ENCODE measurements at places on chromosomes 5 and 9.

DNA sequence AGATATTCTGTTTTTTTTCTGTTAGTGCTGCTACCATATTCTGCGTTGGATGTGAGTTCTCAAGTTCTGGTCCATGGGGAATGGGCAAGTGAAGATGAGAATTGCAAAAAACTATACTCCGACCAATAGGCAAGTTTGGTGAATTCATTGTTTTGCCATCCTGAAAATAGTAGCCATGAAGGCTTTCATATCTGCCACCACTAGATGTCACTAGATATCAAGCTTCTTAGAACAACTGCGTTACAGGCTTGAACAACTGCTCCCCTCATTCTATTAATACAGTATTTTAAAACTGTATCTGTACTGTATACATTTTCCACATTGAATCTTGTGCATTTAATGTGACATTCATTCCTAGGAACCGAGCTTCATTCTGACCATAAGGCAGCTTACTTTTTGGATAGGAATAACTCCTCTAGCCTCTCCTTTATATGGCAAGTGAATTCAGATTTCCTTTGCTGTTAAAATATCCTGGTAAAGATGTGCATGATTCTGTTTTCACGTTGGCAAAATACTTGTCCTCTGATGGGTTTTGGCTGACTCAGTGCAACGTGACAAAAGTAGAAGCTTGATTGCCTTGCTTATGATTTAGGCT lies 163.6 kb downstream of the SREK1 start:
- peak; percentile 88 for DNase-seq

GRCh38 chr5:33892620-33893137 lies 889 bp upstream of the ADAMTS12 start:
- DNase-seq = no peak

GRCh38 chr9:101673642-101674041 lies 64.8 kb downstream of the GRIN3A start:
- peak; percentile 56 for DNase-seq

DNA sequence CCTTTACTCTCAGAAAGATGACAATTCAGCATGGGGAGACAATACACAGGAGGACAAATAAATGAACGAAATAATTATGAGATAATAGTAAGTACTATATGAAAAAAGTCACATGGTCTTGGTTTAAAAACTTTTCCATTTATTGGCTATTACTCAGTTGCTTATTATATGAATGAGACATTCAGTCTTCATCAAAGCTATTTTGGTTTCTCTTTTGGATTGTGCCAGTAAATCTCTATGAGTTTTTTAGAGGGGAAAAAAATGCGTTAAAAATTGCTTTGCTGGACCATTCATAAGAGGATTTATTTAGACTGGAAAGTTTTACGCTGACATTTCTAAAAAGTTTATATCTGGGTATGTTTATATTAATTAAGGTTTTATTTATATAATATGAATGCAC lies 137.7 kb downstream of the AOPEP start:
- no peak for DNase-seq

- DNase-seq = no peak
These were observed 25.4 kb downstream of the GPR21 start for GRCh38 chr9:123058834-123059233.

DNA sequence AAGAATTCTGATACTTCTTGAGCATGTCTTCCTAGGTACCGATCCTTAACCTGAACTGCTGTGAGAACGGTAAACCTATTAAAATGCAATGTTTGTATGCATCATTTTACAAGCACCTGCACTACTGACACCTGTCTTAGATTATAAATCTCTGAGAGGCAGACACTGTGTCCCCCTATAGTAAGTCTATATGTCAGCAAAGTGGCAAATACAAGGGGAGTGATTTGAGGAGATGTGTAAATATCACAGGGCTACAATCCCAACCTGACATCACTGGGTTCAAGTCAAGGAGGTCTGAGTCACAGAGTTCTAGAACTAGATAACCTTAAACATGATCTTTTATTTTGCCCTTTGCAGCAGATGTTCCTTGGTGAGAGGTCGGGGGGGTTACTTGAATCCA lies 64.1 kb downstream of the ANKH start:
- no peak for DNase-seq

GRCh38 chr9:127916720-127917581 lies at the start of gene ST6GALNAC4:
TSS of gene ST6GALNAC4 (minus strand) at chr9:127917041. CDS start at chr9:127916419, 622 bp downstream.
- peak; percentile 94 for DNase-seq

GRCh38 chr9:120910643-120911042 lies 16.0 kb downstream of the TRAF1 start:
- no peak for DNase-seq

DNA sequence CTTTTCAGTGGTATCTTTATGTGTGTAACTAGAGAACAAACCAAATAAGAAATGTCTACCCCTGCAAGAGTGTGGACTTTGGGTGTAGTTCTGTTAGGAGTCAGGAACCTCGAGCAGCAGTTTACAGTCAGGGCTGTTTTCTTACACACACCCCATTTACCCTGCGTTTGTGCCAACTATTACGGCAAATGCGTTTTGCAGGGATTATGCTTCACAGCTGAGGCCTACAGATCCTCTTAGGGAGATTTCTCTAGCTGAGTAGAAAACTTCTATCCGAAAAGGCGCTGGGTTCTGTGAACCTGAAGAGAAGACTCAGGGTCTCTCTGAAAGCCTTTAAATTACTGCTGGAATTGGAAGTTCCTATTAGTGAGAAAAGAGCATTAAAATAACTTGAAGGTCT lies 51.4 kb downstream of the ACER2 start:
- no peak for DNase-seq

GRCh38 chr9:15942831-15943424 lies 390.1 kb downstream of the CCDC171 start:
- no peak for DNase-seq

DNA sequence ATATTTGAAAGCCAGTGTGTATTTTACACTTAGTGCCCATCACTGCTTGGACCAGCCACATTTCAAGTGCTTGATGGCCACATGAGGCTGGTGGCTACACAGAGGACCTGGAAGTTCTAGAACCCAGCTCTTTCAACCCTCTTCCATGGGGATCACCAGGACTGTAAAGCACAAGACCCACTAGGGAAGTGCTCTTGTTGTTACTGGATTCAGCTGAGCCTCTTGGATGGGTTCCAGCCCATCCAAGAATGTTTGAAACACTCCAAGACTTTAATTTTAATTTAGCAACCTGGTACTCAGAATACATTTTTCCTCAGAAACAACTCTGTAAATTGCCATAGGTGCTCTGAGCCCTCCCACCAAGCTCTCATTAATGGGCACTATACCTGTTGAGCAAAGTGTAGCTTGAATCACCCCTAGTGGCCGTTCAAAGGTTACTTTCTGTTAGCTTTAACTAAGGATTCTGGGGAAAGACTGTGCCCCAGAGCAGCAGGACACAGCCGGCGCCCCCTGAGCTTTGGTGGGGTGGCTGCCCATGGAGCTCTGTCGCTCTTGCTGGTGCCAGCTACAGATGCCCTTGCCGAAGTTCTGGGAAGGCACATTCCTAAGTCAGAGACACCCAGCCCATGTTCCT lies 212.4 kb downstream of the HSD17B3 start:
- DNase-seq = peak; percentile 19

DNA sequence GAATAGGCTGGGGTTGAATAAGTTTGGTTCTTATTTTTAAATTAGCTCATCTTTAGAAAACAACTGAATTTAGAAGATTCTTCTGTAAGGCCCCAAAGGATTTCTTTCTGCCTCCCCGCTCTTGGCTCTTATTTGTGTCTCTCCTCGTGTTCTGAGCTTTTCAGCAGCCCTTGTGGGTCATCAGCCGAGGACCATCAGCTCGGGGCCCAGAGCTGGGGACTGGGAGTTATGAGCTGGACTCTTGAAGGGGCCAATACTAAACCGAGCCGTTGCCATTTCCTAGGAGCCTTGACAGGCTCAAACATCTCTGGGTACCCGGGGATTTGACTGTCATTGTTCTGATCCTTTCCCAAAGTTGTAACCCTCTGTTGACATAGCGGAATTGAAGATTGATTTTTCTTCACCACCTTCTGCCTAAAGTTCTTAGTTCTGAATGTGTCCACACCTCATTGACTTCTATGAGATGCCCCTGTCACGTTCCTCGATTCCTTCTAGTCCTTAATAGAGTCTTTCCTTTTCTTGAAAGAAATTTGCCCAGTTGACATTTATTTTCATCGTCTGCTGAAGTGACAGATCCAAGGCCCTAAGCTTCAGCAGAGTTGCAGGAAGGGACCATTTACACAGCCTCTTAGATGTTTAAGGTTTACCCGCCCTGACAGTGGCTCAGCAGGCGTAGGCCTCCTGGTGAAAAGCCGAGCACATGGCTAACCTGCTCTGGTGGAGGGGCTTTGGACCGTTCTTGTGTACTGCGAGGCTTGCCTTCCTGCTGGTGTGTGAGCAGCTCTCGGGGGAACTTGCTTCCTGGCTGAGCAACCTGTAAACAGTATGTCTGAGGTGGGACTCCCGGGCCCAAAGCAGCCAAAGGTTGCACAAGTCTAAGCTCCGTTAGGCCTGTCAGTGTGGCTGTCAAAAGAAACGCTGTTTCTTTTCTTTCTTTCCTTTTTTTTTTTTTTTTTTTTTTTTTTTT lies 24.0 kb downstream of the ABL1 start:
- DNase-seq = no peak

DNA sequence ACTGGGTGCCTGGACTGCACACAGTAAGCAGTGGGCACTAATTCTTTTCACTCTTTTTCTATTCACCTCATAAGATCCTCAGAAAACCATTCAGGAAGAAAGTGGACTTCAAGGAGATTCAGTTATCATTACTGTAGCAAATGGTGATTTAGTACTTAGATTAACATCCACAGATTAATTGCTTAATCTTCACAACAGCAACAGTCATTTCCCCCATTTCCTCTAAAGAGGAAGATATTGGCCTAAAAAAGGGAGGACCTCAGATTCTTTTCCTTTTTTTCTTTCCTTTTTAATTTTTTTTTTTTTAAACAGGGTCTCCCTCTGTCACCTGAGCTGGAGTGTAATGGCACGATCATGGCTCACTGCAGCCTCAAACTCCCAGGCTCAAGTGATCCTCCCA lies 64.4 kb downstream of the AUH start:
- no peak for DNase-seq

GRCh38 chr5:158874343-158874742 lies 225.4 kb downstream of the EBF1 start:
- no peak for DNase-seq

- DNase-seq = no peak
These were observed 63.0 kb upstream of the CDK20 start for GRCh38 chr9:88037285-88037845.

DNA sequence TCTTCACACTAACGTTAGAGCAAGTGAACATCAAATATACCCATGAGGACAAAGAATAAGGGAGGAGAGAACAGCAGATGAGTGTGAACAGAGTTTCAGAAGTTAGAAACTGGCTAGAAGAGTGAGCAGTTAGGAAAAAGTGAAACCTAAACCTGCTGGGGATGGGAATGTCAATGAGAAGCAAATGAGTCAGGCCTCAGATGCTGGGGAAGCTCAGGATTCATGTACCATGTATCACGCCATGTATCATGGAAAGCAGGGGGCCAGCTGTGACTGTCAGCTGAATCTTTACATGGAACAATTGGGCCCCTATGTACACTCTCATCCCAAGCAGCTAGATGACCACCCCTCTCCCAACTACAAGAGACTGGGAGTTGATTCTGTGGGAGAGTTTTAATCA lies 16.2 kb downstream of the GDF9 start:
- no peak for DNase-seq

DNA sequence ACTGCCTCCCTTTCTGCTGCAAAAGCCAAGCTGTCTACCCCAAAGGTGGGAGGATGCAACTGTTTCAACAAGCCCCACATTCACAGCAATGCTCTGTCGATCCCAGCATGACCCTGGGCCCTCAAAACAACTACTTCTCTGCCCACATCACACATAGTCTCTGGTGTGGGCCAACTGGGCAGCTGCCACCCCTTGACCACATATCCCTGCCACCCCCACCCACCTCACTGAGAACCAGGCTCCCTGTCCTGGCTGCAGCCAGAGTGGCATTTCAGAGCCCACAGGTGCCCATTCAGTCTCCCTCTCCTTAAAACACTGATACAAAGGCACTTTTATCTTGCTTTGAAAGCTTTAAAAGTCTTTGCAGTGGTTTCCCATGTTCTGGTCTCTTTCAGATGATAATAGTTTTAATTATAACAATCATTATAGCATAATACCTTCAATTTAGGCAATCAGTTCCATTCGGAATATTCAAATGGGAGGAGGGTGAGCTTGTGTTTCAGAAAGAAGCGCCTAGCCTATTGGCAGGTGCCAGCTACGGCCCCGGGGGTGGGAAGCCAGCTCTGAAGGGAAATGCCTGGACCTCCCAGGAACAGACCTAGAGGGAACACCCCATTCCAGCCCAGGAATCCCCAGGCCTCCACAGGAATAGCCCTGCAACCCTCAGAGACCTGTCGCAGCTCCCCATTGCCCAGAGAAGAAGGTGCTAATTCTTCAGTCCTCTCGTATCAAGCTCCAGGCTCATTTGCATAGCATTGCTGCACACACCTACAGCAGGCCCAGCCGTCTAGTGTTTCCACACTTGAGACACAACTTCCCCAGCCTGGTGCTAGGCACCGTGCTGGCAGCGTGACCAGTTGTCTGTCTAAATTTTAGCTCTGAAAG lies 90.8 kb downstream of the C5orf15 start:
- DNase-seq = peak; percentile 60

DNA sequence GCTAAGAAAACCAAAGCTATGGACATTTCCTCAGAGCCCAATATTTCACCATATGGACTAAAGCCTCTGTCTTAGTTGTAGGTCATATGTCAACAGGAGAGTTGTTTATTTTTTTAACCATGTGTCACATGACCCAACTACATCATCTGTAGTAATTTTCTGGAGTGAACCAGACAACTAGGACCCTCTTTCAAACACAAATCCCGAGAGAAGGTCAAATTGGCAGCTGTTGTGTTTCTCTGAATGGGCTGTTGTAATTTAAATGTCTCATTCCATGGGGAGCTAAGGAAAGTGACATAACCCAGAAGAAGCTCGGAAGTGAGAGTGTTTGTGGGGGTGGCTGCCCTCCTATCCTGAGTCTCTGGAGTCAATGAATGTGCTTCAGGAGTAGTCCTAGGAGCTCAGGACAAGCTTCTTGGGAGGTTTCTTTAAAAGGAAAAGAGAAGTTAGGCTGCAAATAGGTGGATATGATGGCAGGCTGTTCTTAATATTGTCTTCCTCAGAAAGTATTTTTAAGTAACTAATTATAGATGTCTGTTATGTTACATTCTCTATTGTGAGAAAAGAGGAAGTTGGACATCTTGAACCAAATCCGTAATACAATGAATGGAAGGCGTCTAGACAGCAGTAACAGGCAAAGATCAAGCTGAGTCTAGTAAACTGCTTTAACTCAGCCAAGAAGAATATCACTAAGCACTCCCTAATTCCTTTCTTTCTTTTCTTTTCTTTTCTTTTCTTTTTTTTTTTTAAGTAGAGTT lies 50.1 kb downstream of the TMEM167A start:
- DNase-seq = peak; percentile 64

All from NCI-H69 (cell line).